ENCODE measurements at places on chromosomes 11 and 22. TPM values are rescaled to one million over a fixed set of nuclear protein-coding genes. Genes with fewer than 3 reads are reported as not detected.

Gene C11orf52
- 1.2 TPM for total RNA-seq

DNA sequence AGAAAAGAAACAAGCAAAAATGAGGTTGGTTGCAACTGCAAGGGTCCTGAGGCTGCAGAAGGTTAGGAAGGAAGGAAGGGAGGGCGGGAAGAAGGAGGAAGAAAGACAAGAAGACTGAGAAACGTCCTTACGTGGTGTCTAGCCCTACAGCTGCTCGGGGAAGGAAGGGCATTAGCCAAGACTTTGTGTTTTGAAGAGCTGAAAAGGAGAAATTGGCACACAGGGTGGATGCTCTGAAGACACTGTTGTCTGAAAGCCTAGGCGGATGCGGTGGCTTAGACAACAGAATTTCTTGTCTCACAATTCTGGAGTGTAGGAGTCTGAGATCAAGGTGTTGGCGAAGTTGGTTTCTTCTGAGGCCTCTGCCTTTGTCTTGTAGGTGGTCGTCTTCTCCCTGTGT, 60.7 kb downstream of the MCM5 start:
- peak; percentile 13 for DNase-seq

DNA sequence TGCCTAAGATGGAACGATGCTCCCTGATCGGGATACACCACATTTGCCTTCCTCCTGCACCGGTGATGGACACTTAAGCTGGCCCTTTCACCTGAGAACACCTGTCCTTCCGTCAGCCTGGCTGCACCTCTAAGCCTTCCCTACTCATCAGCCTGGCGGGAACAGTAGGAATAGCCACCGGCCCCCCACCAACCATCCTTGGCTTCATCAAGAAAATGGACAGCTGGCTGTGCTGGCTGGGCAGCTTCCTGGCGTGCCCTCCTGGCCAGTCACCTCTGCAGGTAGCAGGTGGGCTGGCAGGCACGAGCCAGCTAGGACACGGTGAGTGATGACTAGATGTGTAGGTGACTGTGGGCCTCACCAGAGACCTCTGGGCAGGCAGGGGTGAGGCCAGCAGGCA, 142.8 kb downstream of the CTTN start:
- peak; percentile 50 for DNase-seq

GRCh38 chr11:114942207-114942606, 263.9 kb downstream of the NXPE2 start:
- DNase-seq, result no peak

DNA sequence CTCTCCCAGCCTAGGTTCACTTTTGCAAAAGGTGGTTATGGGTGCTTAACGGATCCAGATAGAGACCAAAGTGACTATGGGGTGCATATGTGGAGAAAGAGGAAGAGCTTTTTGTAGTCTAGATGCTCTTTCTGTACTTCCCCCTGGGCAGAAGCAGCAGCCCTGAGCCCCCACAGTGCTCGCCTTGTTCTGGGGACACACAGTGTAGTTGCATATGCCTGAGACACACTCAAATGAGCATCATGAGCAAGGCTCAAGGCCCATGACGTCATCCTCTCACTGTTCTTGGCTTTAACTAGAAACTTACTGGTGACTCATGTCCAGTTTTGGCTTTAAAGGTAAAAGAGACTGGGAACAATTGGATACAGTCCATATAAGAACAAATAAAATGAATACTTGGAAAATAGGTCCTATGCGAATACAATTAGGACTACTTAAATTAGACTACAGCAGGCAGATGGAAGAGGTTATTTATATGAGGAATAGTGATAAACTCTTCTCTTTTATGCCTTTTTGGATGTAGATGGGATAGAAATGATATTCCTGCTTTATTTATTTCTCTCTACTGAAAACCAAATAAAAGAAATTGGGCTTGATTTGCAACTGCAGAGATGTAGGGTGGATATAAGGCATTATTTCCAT, 20.1 kb upstream of the PEX26 start:
- DNase-seq, result peak; percentile 97

Gene DERL3
- total RNA-seq, result 0.36 TPM
